ENCODE measurements at places on chromosomes 16 and 17. TPM values are rescaled to one million over a fixed set of nuclear protein-coding genes. Genes with fewer than 3 reads are reported as not detected.

CCDC200 gene
- total RNA-seq: not detected

TP53TG3 gene
- 0.45 TPM for total RNA-seq

CCL8 gene
- total RNA-seq: not detected

CRK gene
- 84.9 TPM for total RNA-seq

TNFRSF13B gene
- not detected for total RNA-seq

SMTNL2 gene
- 0.32 TPM for total RNA-seq

TPSG1 gene
- not detected for total RNA-seq

SPATA2L gene
- total RNA-seq: 11.0 TPM

CALB2 gene
- 7.8 TPM for total RNA-seq

MYH2 gene
- total RNA-seq: not detected

KRT33B gene
- total RNA-seq: 0.06 TPM

SPATA32 gene
- 0.13 TPM for total RNA-seq

Data from A549 treated with RU486 at 1 μM for 4 hours (cell line).